Stimulated activated CD8-positive, alpha-beta memory T cell treated with anti-CD3 and anti-CD28 coated beads, Interleukin-7, amount 100 ng/mL, for 1 hour (primary cell): ENCODE measurements at places on chromosomes 11 and 22.

GRCh38 chr22:48249713-48250268 is 1487.3 kb downstream of the TBC1D22A start:
- DNase-seq: no peak

GRCh38 chr11:95734009-95734572 is 55.5 kb downstream of the FAM76B start:
- no peak for DNase-seq

DNA sequence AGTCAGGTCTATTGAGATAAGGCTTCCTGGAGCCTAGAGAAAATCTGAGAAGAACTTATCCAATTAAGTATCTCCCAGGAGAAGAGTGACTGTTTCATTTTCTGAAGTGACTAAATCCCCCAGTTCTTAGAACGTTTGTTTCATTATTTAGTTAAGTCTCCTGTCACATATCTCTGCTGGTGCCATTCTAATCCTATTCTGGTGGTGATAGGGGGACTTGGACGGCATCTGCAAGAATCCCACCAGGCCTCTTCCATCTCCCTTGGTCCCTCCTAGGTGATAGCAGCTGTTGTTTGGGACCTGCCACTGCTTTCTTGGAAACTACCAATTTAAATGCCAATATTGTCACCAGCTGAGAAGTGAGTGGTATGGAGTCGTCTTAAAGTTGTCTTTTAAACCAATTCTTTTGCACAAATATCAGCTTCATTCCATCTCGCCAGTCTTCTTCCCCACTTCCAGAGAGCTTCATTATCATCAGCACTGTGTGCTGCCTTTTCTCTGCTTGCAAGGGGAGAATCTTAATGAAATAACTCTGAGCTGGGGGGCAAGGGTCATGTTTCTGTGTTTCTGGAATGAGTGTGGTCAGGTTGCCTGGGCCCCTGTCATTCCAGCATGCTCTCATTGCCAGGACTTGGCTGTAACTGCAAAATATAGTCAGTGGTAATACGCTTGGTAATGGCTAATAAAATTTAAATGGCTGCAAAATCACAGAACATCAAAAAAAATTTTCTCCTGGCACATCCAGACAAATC is 104.8 kb downstream of the LDLRAD3 start:
- DNase-seq: no peak

- DNase-seq: no peak
Observed at GRCh38 chr11:134250246-134250645, 2.9 kb downstream of the THYN1 start.

DNA sequence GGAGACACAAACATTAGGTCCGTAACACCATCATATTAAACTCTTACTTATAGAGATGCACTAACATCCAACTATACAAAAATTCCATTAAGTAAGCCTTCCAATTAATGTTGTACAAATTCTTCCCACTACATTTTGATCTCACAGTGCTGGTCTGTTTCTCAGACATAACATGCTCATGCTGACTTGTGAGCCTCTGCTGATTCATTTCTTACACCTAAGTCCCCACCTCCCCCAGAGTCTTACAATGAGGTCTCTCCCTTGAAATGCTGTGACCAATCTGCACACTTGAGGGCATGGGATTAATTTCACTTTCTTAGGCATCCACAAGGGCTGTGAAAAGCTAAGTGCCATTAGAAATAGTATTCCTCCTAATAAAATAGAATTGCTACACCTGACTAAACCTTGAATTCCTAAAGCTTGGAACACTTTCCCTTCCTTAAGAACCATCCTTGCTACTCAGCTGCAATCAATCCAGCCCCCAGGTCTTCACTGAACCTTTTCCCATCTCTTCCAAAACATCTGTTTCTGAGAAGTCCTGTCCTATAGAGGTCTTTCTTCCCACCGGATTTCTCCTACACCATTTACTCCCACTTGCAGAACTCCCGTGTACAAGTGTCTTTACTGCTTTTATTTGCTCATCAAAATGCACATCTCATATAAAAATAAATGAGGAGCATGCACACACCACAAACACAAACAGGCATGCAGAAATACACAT is 2.0 kb downstream of the HBG1 start:
- DNase-seq: no peak

DNA sequence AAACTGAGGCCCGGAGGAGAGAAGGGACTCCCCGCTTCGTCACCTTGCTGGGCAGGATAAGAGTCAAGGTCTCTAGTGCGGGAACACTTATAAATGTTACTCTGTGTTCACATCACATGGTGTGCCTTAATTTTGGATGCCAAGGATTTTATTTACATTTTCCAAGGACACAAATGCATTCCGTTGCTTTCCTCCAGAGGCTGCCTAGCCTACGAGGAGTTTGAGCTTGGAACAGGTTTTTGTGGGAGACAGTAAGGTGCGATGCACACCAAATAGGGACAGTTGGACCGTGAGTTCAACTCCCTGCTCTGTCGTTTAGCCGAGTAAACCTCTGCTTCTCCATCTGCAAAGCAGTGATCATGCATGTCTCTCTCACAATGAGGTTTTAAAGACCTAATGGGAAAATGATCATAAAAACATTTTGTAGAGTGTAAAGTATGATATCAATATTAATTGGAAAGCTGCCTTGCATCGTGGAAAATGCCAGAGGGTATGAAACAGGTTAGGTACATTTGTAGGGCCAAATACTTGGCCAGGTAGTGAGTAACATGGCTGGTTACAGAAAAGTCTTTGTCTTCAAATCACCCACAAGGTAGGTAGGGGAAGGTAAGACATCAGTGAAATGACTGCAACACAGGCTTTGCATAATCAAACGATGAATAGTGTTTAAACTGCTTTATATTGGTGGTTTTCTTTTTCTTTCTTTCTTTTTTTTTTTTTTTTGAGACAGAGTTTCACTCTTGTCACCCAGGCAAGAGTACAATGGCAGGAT is 61.8 kb downstream of the ST3GAL4 start:
- no peak for DNase-seq

- DNase-seq: no peak
Observed at GRCh38 chr11:67167719-67168118, 48.7 kb downstream of the KDM2A start.

DNA sequence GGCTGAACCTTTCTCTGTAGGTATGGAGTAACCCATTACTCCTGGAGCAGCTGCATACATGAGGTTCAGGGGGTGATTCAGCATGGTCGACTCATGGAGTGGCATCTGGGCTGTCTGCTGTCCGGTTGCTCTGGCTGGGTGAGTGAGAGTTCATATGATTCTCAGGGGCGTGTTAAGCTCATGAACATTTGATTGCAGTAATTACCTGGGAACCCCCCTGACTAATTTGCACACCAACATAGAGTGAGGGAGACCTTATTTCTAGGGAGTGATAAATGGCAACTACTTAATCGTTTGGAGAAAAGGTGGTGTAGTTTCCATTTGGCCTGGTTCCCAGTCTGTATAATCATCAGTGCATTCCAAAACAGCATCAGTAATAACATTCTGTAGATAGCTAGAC is 661.9 kb downstream of the ETS1 start:
- no peak for DNase-seq

GRCh38 chr11:67254798-67255197 is 11.5 kb upstream of the GRK2 start:
- DNase-seq: no peak

DNA sequence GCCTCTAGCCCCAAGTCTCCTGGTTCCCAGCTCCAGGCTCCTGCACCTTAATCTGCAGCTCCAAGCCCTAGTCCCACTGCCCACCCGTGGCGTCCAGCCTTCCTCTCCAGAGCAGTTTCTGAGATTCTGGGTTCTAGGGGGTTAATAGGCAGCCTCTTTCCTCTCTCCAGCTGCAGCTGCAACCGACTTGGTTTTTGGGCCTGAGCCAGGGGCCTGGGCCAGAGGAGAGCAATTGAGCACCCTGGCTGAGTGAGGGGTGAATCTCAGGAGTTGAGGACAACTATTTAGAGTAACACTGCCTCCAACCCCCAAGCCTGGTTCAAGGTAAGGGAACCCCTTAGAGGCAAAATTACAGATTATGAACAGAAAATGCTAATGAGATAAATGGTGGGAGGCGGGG is 9.0 kb upstream of the CHRM1 start:
- no peak for DNase-seq

DNA sequence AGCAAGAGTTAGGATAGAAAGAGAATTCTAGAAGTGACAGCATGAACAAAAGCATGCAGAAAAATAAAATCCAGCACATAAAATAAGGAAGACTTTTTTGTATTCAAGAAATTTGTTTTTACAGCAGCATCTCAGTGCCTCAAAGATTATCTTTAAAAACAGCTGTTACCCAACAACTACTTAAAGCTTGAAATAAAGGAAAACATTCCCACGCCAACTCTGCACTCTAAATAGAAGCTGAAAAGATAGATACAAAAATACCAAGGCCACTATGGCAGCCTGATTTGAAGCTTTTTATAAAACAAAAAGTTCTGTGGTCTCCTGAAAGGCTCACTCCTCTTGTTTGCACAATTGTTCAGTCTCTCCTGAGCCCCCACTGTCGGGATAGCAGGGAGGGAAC is 83.6 kb upstream of the LRRC55 start:
- DNase-seq: no peak

GRCh38 chr11:13216019-13216710 is 61.4 kb upstream of the BMAL1 start:
- no peak for DNase-seq

DNA sequence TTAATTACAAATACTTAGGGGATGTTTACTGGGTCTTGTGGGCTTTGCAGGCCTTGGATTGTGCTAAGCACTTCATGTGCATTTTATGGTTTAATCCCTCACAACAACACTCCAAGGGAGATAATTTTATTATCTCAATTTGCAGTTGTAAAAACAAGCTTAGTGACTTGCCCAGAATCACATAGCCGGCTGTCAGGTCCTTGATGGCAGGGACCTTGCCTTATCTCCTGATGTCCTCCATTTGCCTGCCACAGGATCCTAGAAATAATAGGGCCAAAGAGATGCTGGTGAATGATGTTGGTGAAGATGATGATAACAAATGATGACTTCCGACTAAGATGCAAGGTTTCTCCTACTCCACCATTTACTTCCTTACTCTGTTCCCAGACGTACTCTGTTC is 385.4 kb downstream of the TMEM135 start:
- DNase-seq: no peak

- DNase-seq: no peak
Observed at GRCh38 chr11:35954205-35954604, 10.3 kb downstream of the LDLRAD3 start.
